ENCODE measurements at places on chromosomes 7 and 10.
A peak's percentile ranks its signal among the peaks of the same experiment; 100 is the strongest.

DNA sequence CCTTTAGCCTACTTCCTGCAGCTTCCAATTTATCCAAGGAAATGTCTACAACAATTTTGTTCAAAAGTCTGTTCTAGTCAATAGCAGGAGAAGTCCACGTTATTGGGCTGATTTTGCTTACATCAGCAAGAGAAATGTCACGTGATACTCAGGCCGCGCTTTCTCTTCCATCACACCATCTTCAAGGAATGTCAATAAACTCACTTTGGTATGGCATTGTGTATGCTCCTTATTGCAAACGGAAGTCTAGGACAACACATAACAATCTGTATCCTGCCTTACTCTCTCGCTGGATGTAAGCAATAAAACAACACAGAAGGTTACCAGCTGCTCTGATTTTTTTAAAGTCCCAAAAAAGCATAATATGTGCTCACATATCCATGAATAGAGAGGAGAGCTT, 17.1 kb upstream of the STK17A start:
- H3K27ac ChIP-seq, result no peak overlapping the region
- peaks cover 24% of the 10 kb centered on the region for H3K27me3 ChIP-seq
- H3K4me3 ChIP-seq, result no peak overlapping the region
- peaks cover 7% of the 10 kb centered on the region for H3K4me1 ChIP-seq
- H3K36me3 ChIP-seq, result no peaks in the 10 kb centered on the region
- ATAC-seq, result no peak

DNA sequence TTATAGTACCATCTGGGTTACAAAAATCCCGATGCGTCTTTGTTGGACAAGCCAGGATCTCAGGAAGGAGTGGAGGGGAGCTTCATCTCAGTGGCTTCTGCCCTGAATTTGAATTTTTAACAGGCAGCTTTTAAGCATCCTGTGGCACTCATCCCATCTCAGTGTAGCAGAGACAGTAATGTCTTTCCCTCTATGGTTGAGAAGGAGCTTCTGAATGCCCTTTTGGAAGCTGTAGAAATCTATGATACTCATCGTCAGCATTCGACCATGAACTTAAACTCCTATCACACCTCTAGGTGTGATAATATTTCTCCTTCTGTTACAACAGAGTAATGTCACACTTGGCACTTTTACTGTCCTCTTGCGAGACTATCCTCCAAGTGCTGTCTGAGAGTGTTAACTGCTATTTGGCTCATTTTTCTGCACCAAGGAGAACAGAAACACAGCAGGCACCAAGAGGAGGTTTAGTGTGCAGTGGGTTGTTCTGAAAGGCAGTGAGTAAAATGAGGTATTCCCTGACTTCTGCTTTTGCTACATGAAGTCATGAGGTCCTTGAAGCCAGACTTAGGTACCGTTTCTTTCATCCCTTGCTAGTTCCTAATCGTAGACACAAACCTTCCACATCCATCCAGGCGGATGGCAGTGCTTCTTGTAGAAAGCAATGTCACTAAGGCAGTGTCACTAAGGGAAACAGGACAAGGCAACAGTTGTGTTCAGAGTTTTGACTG, 177.4 kb downstream of the CELF2 start:
- peak overlapping the region; percentile 97 for H3K27ac ChIP-seq
- H3K27me3 ChIP-seq, result no peaks in the 10 kb centered on the region
- peaks cover 96% of the 10 kb centered on the region for H3K4me1 ChIP-seq
- peak; percentile 76 for ATAC-seq
- peak overlapping the region; percentile 59 for H3K4me3 ChIP-seq

- no peak overlapping the region for H3K4me3 ChIP-seq
- ATAC-seq, result no peak
- H3K36me3 ChIP-seq, result no peaks in the 10 kb centered on the region
- H3K27ac ChIP-seq, result no peak overlapping the region
- H3K4me1 ChIP-seq, result no peaks in the 10 kb centered on the region
These were observed 183.9 kb downstream of the THSD7A start for GRCh38 chr7:11648101-11648500.

GRCh38 chr7:94239661-94240234, 154.9 kb upstream of the COL1A2 start:
- H3K27me3 ChIP-seq, result no peaks in the 10 kb centered on the region
- H3K4me1 ChIP-seq, result peaks cover 13% of the 10 kb centered on the region
- no peak overlapping the region for H3K27ac ChIP-seq
- H3K4me3 ChIP-seq, result no peak overlapping the region
- ATAC-seq, result no peak

DNA sequence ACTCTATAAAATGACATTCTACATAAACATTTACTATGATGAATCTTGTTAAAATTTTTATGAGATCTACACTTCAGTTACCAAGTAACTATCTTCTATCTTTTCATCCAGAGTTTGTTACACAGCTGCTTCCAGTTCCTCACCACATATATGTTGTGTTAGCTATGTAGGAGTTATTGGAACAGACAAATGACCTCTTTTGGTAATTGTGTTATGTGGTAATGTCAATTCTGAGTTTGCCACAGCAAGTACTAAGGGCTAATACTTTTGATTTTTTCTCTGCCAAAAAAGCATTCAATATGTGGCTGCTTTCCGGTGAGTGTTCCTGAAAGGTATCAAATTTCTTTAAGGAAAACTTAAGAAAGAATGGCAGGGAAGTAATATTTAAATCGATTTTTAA, 573.9 kb upstream of the PCDH15 start:
- H3K36me3 ChIP-seq, result no peaks in the 10 kb centered on the region
- H3K4me3 ChIP-seq, result no peak overlapping the region
- no peak overlapping the region for H3K27ac ChIP-seq
- no peak for ATAC-seq

- no peak overlapping the region for H3K27ac ChIP-seq
- no peak for ATAC-seq
- H3K36me3 ChIP-seq, result no peaks in the 10 kb centered on the region
- H3K4me1 ChIP-seq, result no peaks in the 10 kb centered on the region
These were observed 36.4 kb upstream of the INSIG1 start for GRCh38 chr7:155261031-155261985.

- H3K36me3 ChIP-seq, result no peaks in the 10 kb centered on the region
- H3K4me3 ChIP-seq, result no peak overlapping the region
- H3K4me1 ChIP-seq, result no peaks in the 10 kb centered on the region
- ATAC-seq, result no peak
- H3K27me3 ChIP-seq, result no peaks in the 10 kb centered on the region
- no peak overlapping the region for H3K27ac ChIP-seq
These were observed 136.9 kb downstream of the CFTR start for GRCh38 chr7:117616694-117617093.

DNA sequence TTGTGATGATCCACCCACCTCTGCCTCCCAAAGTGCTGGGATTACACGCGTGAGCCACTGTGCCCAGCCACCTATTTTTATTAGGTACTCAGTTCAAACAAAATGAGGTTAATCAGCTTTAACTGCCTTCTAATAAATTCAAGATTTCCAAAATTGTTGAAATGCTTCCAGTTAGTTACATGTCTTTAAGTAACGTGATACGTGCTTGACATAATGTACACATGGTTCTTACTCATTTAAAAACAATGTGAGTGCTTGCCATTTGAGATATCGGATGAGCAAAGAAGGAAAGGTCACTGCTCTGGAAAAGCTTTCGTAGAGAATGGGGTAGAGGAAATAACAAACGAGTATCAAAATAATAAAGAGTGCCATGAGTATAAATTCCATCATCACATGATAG, 83.6 kb downstream of the KMT2E start:
- peaks cover 30% of the 10 kb centered on the region for H3K36me3 ChIP-seq
- H3K27me3 ChIP-seq, result no peaks in the 10 kb centered on the region
- H3K27ac ChIP-seq, result no peak overlapping the region
- no peak for ATAC-seq

- H3K27me3 ChIP-seq, result peaks cover 20% of the 10 kb centered on the region
- no peak for ATAC-seq
- H3K27ac ChIP-seq, result no peak overlapping the region
- peaks cover 7% of the 10 kb centered on the region for H3K36me3 ChIP-seq
- no peaks in the 10 kb centered on the region for H3K4me1 ChIP-seq
These were observed 22.4 kb downstream of the GALNTL5 start for GRCh38 chr7:151978616-151979015.

- H3K27ac ChIP-seq, result no peak overlapping the region
- no peak for ATAC-seq
- no peaks in the 10 kb centered on the region for H3K36me3 ChIP-seq
- H3K27me3 ChIP-seq, result no peaks in the 10 kb centered on the region
These were observed 875.5 kb downstream of the NRG3 start for GRCh38 chr10:82750538-82750937.

DNA sequence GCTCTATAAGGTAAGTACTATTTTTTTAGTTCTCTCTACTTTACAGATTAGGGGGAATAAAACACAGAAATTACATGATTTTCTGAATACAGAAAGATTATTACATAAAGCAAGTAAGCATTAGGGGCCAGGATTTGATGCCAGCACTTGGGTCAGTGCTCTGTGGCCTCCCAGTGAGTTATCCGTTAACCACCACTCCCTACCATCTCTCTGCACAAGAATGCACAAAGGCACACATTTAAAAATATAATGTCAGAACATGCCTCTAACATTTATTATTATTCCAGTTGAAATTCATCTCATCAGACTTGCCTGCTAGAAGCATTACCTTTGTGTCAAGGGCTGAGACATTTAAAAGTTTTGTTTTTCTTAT, 59.0 kb downstream of the MET start:
- H3K27me3 ChIP-seq, result peaks cover 30% of the 10 kb centered on the region
- no peak for ATAC-seq
- no peaks in the 10 kb centered on the region for H3K36me3 ChIP-seq

DNA sequence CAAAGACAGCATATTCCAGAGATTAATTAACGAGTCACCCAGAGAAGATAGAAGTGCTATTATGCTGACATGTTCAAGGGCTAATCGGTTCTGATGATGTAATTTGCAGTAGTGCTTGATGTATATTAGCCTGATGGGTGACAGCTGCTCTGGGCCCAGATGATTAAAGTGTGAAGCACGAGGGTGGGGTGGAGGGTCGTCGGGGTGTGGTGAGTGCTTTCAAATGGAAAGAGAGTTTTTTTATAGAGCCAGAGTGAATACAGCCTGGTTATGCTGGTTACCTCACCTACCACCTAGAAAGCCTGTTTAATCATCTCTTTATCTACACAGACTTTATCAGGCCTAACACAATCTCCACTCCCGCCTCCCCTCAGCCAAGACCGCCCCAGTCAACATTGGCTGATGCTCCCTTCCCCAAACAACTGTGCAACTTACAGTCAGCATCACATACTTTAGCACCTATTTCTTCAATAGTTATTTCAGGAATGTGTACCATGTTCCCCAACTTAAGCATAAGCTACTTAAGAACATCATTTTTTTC, 11.5 kb upstream of the STN1 start:
- ATAC-seq, result no peak
- no peaks in the 10 kb centered on the region for H3K36me3 ChIP-seq
- H3K27ac ChIP-seq, result no peak overlapping the region
- H3K4me1 ChIP-seq, result no peaks in the 10 kb centered on the region
- no peak overlapping the region for H3K4me3 ChIP-seq

GRCh38 chr7:6654113-6654841, 17.2 kb downstream of the ZNF316 start:
- peaks cover 47% of the 10 kb centered on the region for H3K36me3 ChIP-seq
- no peak overlapping the region for H3K27ac ChIP-seq
- H3K4me1 ChIP-seq, result no peaks in the 10 kb centered on the region
- H3K4me3 ChIP-seq, result no peak overlapping the region
- H3K27me3 ChIP-seq, result no peaks in the 10 kb centered on the region

DNA sequence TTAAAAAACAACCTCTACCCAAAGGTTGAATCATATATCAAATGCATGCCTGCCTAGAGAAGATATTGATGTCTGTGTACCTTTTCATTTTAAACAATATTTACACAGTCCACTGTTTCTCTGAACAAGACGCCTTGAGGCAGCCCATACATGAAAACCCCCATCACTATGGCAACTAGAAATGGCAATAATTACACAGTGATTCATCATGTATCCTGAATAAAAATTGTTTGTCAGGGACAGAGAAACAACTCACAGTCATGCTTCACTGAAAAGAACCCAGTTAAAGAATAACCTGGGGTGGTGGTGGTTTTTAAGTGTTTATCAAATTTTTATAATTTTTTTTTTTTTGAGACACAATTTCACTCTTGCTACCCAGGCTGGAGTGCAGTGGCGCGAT, 19.7 kb downstream of the DNAJC12 start:
- H3K27ac ChIP-seq, result no peak overlapping the region
- no peak for ATAC-seq
- peaks cover 19% of the 10 kb centered on the region for H3K27me3 ChIP-seq
- H3K4me1 ChIP-seq, result no peaks in the 10 kb centered on the region
- H3K36me3 ChIP-seq, result no peaks in the 10 kb centered on the region

DNA sequence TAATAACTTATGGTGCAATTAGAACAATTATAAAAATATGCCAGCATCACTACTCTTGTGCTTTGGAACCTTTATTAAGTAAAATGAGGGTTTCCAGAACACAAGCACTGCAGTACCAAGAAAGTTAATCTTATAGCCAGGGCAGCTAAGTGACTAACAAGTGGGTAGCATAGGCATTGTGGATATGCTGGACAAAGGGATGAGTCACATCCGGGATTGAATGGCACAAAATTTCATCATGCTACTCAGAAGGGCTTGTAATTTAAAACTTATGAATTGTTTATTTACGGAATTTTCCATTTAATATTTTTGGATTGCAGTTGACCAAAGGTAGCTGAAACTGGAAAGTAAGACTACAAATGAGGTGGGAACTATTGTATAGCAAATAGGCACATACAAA, 250.6 kb downstream of the C7orf25 start:
- no peak for ATAC-seq
- no peak overlapping the region for H3K4me3 ChIP-seq
- H3K4me1 ChIP-seq, result no peaks in the 10 kb centered on the region
- H3K27ac ChIP-seq, result no peak overlapping the region
- H3K36me3 ChIP-seq, result no peaks in the 10 kb centered on the region

- peak within 1 kb of the TSS; percentile 93 for H3K4me3 ChIP-seq
- peak within 1 kb of the TSS; percentile 74 for H3K27ac ChIP-seq
- peaks cover 10% of the 10 kb centered on the region for H3K4me1 ChIP-seq
These were observed at the start of gene SGCE for GRCh38 chr7:94655848-94656657. Gene SGCE (minus strand): TSS chr7:94656133. CDS start chr7:94656098, 35 bp downstream.

- H3K27ac ChIP-seq, result peak overlapping the region; percentile 91
- peak overlapping the region; percentile 83 for H3K4me3 ChIP-seq
- peaks cover 27% of the 10 kb centered on the region for H3K36me3 ChIP-seq
- peaks cover 62% of the 10 kb centered on the region for H3K4me1 ChIP-seq
- H3K27me3 ChIP-seq, result no peaks in the 10 kb centered on the region
These were observed 1.9 kb downstream of the FOXK1 start for GRCh38 chr7:4683884-4684565.

DNA sequence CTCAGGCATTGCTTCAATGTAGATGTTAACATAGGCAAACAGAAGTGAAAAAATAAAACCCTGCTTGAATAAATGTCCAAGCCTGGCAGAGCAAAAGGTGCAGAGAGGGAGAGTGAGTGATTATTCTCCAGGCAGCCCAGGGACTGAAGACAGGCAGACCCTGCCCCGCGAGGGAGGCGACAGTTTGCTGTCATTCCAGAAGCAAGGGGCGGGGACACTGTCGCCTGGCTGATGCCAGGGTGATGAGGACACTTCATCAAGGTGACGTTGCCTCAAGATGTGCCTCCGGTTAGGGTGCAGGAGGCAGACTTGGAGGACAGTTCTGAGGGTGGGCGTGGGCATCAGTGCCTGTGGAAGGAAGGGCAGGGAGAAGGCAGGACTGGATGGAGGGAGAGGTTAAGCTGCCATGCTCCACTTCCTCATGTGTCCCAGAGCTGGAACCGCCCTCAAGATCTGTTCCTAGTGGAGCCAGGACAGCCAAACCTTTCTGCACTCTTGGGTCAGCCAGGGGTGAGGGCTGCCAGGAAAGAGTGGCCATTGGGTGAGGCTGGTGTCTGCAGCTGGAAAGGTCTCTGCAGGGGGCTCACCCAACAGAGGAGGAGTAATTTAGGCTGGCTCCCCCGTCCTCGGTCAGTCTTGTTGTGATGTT, 560.5 kb upstream of the MKI67 start:
- no peaks in the 10 kb centered on the region for H3K36me3 ChIP-seq
- no peak for ATAC-seq
- no peak overlapping the region for H3K27ac ChIP-seq
- no peaks in the 10 kb centered on the region for H3K4me1 ChIP-seq

Measured in stimulated activated memory B cell treated with anti-CD40 and anti-IgM and Interleukin-4, amounts not matched to agents 10 μg/mL and 1 μg/mL and 100 μg/mL, for 72 hours (primary cell).